ENCODE measurements at places on chromosomes 2 and 18.
A peak's percentile ranks its signal among the peaks of the same experiment; 100 is the strongest.

DNA sequence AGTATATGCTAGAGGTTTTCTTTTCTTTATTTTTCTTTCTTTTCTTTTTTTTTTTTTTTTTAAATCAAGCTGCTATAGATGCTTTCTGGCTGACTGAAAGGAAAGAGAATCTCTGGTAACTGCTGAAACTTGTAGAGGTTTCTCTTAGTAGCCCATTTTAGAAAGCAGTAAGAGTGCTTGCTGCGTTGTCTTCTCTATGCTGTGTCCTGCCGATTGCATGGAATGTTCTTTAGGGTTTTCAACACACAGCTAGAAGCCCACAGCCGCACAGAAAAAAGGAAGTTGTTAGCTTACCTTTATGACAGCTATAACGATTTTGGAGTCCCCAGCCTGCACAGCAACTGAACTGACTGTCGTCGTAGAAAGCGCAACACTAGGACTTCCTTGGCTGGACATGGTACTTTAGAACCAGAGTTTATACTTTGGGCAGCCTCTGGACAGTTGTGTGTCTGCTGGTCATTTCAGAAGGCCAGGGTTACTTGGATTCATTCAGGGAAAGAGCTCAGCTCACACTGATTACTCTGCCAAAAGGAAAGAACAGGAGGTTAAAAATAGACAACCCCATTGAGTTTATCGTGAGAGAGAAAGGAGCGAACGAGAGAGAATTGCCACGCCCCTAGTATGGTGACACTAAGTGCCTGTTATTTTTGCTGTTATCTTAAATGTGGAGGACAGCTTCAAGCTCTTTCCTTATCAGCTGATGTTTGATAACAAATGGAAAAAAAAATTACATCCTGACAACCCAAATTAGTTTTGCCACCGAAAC, at the start of gene CCDC141:
TSS of gene CCDC141 (minus strand) at position 592 of the 766 bp plus-strand sequence. CDS start at position 396, 196 bp downstream.
- no peak for DNase-seq

DNA sequence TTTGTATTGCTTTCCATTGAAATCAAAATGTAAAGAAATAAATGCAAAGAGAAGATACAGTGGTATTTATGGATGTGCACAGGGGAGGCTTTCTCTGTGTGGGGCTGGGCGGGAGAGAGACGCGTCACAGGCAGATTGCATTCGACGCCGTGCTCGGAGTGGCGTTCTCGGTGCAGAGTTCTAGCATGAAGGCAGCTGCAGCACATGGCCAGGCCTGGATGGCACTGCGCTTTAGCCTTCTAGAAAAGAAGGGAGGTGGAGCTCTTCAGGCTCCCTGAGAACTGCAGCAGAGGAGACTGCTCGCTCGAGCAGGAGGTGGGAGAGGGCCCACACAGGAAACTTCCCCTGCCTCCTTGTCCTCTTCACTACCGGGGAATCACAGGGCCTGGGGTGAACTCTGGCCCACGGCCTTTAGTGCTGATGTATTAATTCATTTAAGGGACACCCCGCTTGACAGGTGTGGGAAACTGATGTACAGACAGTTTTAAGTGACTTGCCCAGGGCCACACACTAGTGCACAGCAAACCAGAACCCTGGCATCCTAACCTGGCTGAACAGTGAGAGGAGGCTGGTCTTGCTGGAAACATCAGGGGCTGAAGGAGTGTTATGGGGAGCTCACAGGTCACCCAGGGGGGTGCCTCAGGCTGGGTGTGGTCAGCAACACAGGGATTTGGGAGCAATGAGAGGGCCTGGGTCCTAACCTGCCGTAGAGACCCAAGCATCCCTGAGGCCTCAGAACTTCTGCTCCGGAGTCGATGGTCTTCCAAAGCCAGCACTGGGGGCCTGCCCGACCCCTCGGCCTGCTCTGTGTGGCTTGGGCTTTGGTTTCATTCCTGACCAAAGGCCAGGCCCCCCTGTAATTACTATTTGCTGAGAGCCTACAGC, 199.9 kb downstream of the HDAC4 start:
- DNase-seq = no peak

DNA sequence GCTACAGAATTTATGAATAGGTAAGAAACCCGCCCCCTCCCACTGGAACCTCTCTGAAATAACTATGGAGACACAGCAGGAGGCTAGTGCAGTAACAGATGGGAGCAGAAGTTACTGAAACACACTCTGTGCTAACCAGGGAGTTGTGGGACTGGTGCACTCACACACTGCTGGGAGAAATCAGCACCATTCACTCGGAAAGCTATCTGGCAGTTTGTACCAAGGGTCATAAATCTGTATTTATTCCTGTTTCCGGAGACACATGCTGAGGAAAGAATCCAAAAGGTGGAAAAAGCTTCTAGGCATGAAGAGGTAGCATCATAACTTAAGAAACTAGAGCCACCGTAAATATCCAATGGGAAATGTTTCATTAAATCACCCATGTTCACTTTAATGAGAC, 39.9 kb downstream of the TGFA start:
- DNase-seq = no peak

DNA sequence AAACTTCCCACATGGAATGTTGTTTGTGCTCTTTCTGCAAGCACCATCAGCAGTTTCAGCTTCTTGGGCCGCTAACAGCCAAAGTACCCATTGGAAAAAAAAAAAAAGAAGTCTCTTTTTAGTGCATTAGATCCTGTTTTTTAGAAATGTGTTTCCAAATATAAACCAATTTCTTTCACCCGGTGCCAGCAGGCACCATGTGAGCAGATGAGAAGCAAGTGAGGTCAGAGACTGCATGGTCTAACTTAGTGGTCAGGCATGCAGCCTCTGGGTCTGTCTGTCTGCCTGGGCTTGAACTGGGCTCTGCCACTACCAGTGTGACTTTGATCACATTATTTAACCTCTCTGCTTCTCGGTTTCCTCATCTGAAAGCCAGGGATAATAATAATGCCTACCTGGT, 75.2 kb upstream of the NRP2 start:
- no peak for DNase-seq

DNA sequence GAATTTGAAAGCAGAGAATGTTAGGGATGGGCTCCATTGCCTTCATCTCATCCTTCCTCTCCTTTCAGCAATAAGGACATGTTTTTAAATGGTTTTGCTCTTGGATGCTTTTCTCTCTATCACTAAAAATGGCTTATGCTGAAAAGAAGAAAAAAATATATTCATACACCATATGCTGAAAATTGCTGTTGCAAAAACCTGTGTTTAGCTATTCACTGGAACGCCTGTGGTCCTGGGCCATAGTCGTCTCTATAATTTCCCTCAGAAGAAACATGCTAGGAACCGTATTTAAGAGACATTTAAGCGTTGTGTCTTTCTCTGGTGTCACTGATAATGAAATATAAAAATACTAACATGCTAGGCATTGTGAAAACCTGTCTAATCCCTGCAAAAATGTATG, 324.9 kb downstream of the TSN start:
- no peak for DNase-seq

DNA sequence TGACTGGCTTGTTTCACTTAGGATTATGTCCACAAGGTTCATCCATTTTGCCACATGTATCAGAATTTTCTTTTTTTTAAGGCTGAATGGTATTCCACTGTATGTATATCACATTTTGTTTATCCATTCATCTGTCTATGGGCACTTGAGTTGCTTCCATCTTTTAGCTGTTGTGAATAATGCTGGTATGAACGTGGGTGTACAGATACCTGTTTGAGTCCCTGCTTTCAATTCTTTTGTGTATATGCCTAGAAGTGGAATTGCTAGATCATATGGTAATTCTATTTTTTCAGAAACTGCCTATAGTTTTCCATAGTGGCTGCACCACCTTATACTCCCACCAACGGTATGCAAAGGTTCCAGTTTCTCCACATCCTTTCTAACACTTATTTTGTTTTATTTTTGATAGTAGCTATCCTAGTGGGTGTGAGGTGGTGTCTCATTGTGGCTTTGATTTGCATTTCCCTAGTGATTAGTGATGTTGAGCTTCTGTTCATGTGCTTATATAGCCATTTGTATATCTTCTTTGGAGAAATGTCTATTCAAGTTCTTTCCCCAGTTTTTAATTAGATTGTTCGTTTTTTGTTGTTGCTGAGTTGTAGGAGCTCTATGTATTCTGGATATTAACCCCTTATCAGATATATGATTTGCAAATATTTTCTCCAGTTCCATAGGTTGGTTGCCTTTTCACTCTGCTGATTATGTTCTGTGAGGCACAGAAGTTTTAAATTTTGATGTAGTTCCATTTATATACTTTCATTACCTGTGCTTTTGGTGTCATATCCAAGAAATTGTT, 40.7 kb downstream of the TTC39C start:
- no peak for DNase-seq

- DNase-seq = no peak
These were observed 107.0 kb upstream of the ZC3H15 start for GRCh38 chr2:186379052-186379451.

DNA sequence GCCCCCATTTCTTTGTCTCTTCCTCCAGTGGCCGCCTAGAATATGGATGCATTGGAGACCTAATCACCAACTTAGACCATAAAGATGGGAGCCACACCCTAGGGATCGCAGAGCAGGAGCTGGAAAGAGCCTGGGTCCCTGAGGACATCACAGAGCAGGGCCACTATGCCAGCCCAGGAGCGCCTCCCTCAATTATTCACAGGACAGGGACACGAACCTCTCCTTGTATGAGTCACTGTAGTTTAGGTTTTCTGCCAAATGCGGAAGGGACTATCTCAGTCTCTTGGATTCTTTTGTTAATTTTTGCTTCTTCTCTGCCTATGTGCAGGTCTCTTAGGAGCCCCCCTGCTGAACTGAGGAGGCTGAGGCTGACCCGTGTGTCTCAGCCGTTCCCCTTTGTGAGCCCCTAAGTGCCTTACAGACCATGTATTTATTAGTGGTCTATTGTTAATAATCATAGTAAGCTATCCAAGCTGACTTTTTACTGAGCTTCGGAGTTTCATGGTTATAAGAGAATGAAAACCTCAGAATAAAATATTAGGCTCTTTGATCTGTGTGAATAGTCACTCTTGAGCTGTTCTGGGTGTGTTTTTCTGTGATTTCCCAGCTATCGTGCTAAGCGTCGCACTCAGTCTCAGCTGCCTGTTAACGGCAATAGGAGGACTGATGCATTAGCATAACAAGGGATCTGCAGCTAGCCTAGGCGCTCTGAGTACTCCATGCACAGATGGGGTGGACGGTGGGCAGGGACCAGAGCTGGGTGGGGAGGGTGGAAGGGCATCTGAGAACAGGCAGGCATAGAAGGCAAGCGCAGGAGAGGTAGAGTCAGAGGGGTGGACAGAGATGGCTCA, 12.7 kb upstream of the PTPN4 start:
- DNase-seq = no peak

GRCh38 chr18:42959528-42959927, 156.0 kb downstream of the RIT2 start:
- no peak for DNase-seq

GRCh38 chr2:170156592-170156991, 21.4 kb upstream of the MYO3B start:
- no peak for DNase-seq

DNA sequence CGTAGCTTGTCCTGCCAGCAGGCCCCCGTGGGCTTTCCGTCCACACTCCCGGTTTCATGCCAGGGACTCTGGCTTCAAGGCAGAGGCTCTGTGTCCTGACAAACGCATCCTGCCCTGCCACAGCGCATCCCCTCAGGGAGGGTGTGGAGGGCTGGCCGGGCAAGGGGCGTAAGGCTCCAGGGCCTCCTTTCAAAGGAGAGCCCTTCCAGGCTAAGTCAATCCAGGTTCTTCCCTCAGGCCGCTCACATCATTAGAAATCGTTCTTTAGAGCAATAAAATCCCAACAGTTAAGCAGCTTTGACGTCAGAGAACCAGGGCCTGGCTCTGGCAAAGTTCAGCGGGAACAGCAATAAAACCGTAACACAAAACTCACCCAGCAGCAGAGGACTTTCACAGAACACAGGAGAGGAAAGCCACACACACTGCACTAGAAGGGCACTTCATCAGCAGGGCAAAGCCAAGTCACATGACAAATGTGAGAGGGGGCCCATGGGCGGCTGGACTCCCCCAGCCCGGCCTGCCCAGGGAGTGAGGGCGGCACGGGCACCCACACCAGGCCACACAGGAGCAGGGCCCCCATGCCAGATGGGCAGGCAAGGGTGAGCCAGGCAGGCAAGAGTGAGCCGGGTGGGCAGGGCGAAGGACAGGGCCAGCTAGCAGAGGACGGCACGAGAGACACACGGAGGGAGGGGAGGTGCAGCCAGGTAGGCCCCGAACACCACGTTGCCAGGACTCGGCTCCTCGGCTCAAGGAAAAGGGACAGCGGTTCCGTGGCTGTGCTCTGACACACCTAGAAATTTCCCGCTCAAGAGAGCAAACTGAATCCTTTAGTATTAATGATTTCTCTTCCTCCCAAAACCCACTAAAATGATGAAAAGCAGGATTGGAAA, 52.0 kb downstream of the HDAC4 start:
- DNase-seq = no peak

- DNase-seq = no peak
These were observed 3.6 kb downstream of the ADRA2B start for GRCh38 chr2:96112501-96113366.

GRCh38 chr2:70133491-70134322, 46.4 kb downstream of the PCBP1 start:
- no peak for DNase-seq

DNA sequence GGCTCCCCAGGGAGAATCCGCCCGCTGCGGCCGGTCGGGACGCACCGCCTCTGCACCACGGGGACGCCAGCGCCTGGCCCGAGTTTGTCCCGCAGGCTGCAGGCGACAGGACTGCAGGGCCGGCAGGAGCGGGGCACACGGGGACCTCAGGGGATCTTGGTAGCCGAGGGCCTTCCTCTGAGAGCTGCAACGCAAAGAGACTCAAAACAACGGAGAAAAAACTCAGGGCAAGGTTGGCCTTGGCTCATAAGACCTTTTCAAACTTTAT, 79.7 kb downstream of the ARHGEF4 start:
- DNase-seq = no peak

DNA sequence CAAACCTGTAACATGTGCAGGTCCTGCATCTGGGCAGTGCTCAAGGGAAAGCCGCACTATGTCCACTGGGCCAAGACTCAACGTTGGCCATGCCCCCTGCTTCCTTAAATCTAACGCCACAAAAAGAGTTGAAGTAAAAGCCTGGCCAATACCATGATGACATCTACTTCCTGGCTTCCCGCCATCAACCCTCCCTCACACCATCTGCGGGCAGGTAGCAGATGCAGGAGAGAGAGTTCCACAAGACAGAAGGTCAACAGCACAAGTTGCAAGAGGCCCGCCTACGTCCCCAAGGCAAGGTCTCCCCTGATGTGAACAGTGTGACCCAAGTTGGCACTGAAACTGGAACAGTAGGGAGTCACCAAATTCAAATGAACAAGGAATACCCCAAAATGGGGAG, 48.4 kb downstream of the ABCG8 start:
- no peak for DNase-seq

DNA sequence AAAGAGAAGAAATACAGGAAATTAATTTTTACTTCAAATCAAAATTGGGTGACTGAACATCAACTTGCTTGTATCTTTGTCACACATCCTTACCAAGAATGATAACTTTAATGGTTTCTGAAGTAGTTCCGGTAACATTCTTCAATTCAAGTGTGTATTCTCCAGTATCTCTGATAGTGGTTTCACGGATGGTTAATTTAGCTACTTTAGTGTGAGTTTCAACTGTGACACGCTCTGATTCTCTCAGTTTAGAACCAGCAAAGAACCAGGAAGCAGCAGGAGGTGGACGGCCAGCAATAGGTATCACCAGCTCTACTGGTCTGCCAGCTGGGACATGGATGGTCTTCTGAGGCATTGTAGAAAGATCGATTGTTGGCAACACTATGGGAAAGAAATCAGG, 62.3 kb downstream of the PLEKHA3 start:
- peak; percentile 57 for DNase-seq

Measured in kidney tubule cell (primary cell).